Central memory CD8-positive, alpha-beta T cell (primary cell): ENCODE measurements at places on chromosomes 7 and 10.

DNA sequence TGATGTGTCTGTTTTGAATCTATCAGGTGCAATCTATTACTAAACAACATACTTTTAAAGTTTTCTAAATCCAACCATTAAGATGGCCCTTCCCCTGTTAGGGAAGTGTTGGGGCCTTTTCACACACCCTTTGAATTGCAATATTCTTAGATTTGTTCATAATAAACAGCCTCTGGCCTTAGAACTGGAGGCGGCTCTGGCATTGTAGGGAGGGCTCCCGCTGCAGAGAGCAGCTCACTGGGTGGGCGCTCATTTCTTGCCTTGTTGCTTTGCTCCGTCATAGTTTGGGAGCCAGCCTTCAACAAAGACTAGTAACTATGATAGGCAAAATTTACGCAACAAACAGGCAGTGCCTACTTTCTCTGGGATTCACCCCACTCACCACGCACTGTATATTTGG is 4.2 kb upstream of the HOXA10 start:
- no peak overlapping the region for H3K27ac ChIP-seq
- no peak for DNase-seq
- peaks cover 77% of the 10 kb centered on the region for H3K27me3 ChIP-seq
- H3K36me3 ChIP-seq, result peaks cover 5% of the 10 kb centered on the region
- H3K4me1 ChIP-seq, result peaks cover 11% of the 10 kb centered on the region

- no peak for DNase-seq
- H3K36me3 ChIP-seq, result peaks cover 8% of the 10 kb centered on the region
- no peak overlapping the region for H3K27ac ChIP-seq
- peaks cover 54% of the 10 kb centered on the region for H3K4me1 ChIP-seq
- H3K27me3 ChIP-seq, result no peaks in the 10 kb centered on the region
Observed at GRCh38 chr10:69218831-69219230, 1.3 kb upstream of the HKDC1 start.

DNA sequence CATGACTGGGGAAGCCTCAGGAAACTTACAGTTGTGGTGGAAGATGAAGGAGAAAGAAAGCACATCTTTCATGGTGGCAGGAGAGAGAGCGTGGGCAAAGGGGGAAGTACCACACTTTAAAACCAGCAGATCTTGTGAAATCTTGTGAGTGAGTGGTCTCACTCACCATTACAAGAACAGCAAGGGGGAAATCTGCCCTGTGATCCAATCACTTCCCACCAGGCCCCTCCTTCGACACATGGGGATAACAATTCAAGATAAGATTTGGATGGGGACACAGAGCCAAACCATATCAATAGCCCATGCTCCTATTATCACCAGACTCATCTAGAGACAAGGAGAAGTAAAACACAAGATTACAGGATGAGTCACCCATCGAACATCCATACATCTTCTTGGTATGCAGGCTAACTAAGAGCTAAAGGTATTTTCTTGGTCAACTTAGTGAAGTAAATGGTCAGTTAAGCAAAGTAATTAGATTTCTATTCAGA is 55.3 kb upstream of the YAE1 start:
- H3K4me1 ChIP-seq, result no peaks in the 10 kb centered on the region
- H3K27me3 ChIP-seq, result peaks cover 22% of the 10 kb centered on the region
- DNase-seq, result no peak
- no peak overlapping the region for H3K27ac ChIP-seq
- H3K36me3 ChIP-seq, result peaks cover 2% of the 10 kb centered on the region

DNA sequence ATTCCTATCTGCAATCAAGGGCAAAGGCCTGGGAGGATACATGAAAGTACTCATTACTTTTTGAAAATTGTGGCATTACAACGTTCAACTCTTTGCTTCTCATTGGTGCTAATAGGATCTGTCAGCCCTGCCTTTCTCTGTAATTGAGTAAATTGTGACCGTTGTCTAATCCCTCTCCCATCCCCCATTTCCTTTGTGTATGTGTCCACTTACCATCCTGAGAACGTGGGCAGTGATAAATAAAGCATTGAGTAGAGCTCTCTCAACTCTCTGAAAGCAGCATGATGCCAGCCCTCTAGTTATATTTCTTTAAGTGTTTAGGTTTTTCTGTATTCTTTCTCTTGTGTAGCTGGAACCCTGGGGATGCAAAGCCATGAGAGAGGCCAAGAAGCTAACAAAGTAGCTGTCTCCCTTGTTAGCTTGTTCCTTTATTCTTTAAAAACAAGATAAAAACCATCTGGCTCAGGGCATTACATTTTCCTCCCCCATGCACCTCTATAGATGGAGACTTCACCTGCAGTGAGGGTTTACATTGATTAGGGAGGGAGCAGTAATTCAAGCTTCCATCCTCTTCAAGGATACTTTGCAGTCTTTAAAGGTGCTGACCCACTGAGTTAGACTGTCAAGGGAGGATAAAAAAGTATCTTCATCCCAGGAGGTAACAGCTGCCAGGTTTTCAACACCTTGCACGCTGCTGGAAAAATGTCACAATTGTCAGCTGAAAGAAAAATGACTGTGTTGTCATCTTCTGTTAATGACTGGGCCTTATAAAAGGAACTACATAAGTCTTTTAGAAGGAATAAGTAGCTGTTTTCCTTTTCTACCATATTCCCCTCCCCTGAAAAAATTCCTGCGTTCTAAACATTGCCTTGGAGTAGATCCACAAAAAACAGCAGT is 112.3 kb downstream of the BTRC start:
- no peak for DNase-seq
- H3K27me3 ChIP-seq, result no peaks in the 10 kb centered on the region
- H3K4me1 ChIP-seq, result peaks cover 9% of the 10 kb centered on the region
- peaks cover 4% of the 10 kb centered on the region for H3K36me3 ChIP-seq
- no peak overlapping the region for H3K4me3 ChIP-seq

GRCh38 chr7:28939367-28939766 is 18.8 kb downstream of the TRIL start:
- H3K4me3 ChIP-seq, result no peak overlapping the region
- no peak overlapping the region for H3K27ac ChIP-seq
- no peaks in the 10 kb centered on the region for H3K4me1 ChIP-seq
- no peak for DNase-seq
- peaks cover 94% of the 10 kb centered on the region for H3K27me3 ChIP-seq

DNA sequence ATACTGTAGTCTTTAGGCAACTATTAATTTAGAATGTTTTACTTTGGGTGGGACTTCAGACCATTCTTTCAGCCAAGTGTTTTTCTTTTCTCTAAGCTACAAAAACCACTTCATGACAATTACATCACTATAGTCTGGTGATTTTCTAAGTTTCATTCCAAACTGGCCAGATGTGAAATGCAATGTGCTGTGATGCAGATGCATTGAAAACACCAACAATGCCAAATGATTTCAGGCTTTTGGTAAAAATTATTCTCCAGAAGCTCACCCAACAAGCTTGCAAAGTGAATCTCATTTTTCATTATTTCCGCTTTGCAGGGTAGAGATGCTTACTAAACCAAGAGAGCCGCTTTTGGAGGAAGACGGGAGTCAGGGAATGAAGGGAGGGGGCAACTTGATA is 118.4 kb upstream of the ANK3 start:
- no peak for DNase-seq
- no peaks in the 10 kb centered on the region for H3K27me3 ChIP-seq
- peaks cover 2% of the 10 kb centered on the region for H3K36me3 ChIP-seq
- H3K27ac ChIP-seq, result no peak overlapping the region
- no peaks in the 10 kb centered on the region for H3K4me1 ChIP-seq
- H3K4me3 ChIP-seq, result no peak overlapping the region

GRCh38 chr10:77965294-77965693 is 38.7 kb upstream of the DLG5 start:
- no peaks in the 10 kb centered on the region for H3K36me3 ChIP-seq
- H3K4me1 ChIP-seq, result no peaks in the 10 kb centered on the region
- DNase-seq, result no peak
- H3K4me3 ChIP-seq, result no peak overlapping the region

- no peak overlapping the region for H3K4me3 ChIP-seq
- H3K27ac ChIP-seq, result no peak overlapping the region
- DNase-seq, result no peak
- H3K27me3 ChIP-seq, result peaks cover 23% of the 10 kb centered on the region
- H3K4me1 ChIP-seq, result no peaks in the 10 kb centered on the region
Observed at GRCh38 chr7:93178213-93178612, 30.0 kb upstream of the SAMD9L start.

DNA sequence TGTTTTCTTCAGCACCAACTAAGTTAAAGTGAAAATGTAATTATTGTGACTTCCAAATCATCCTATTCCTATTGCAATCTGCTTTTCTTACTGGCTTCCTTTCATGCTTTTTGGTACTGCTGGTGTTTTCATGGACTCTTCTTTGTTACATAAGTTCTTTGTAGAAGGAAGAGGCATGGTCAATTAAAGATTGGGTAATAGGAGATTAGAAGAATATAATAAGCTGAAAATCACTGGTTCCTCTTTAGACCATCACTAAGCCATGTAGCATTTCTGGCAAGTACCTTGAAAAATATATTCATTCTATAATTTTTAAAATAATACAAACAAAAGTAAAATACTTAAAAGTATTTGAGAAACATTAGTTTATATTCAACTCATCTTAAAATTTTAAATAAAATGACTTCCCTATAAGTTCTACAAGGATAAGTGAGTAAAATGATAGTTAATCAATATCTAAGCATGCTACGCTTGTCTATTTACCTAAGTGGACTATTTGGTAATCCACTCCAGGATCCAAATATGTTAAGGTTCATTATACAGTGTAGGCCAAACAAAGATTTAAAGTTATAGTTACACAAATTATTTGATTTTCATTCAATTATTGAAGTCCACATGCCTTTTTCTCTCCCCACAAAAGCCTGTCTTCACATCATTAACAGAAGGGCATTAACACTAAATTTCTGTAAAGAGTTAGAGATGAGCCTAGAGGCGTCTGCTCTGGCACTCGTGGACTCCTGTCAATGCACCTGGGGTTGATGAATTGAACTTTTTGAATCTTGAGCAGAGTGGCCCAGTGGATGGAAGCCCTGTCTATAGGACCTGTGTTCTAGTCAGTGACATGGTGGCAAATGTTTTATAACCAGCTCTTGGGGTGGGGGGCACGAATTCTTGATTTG is 408.1 kb downstream of the INHBA start:
- no peak overlapping the region for H3K4me3 ChIP-seq
- DNase-seq, result no peak
- H3K36me3 ChIP-seq, result no peaks in the 10 kb centered on the region
- H3K27ac ChIP-seq, result no peak overlapping the region
- no peaks in the 10 kb centered on the region for H3K4me1 ChIP-seq

- DNase-seq, result no peak
- peaks cover 15% of the 10 kb centered on the region for H3K4me1 ChIP-seq
- no peak overlapping the region for H3K27ac ChIP-seq
- H3K4me3 ChIP-seq, result no peak overlapping the region
- H3K36me3 ChIP-seq, result peaks cover 4% of the 10 kb centered on the region
Observed at GRCh38 chr7:157587805-157588560, 251.2 kb downstream of the DNAJB6 start.

DNA sequence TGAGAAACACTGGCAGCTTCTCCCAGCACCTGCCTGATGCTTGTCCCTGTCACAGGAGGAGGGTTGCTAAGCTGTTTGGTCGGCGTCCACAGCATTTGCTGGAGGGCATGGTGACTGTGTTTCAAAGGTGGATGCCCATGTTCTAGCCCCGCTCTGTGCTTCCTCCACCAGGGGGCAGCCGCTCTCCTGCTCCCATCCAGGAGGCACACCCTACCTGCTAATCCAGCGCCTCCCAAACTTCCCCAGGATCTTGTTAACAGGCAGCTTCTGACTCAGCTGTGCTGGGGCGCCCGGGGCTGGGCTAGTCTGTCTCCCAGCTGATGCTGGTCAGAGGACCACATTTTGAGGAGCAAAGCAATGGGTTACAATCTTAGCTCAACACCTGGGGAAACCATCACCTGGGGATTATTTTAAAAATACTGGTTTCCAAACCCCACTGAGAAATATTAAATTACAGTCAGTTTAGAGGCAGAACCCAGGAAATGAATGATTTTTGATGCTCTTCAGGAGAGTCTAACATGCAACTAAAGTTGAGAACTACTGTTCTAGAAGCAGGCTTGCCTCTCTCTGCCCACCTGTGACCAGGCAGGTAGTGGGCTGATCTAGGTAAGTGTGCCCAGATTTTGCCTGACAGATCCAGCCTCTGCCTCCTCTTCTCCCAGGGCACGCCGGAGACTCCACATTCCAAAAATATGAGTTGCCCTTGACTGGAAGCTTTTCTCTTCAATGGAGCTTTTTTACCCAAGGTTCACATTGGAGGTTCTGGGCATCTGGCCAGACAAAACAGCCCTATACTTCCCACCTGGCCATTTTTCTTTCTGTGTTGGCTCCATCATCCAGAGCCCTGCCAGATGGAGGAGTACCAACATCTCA is 92.7 kb upstream of the GPR26 start:
- H3K4me1 ChIP-seq, result no peaks in the 10 kb centered on the region
- peaks cover 84% of the 10 kb centered on the region for H3K27me3 ChIP-seq
- H3K36me3 ChIP-seq, result no peaks in the 10 kb centered on the region
- no peak overlapping the region for H3K27ac ChIP-seq

- H3K27ac ChIP-seq, result no peak overlapping the region
- no peaks in the 10 kb centered on the region for H3K36me3 ChIP-seq
- no peaks in the 10 kb centered on the region for H3K4me1 ChIP-seq
- DNase-seq, result no peak
Observed at GRCh38 chr7:63030061-63030460, 968.6 kb upstream of the ZNF722 start.

DNA sequence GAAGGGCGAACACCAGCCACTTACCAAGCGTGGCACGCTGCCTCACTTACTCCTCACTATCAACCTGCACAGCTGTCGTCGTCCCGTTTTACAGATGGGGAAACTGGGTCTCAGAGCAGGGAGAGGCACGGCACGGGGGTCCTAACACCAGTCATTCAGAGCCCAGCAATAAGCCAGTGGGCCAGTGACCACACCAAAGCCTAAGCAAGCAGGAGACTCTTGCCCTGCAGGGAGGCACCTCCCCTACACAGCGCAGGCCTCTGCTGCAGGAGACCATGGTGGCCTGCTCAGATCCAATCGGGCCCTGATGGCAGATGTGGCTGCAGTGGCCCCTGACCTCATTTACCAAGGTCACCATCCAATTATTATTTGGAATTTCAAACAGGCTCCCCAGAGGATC is 4.8 kb downstream of the SLIT1 start:
- H3K36me3 ChIP-seq, result no peaks in the 10 kb centered on the region
- H3K4me1 ChIP-seq, result peaks cover 6% of the 10 kb centered on the region
- H3K27me3 ChIP-seq, result peaks cover 50% of the 10 kb centered on the region
